ENCODE measurements at places on chromosomes 12 and 14. TPM values are rescaled to one million over a fixed set of nuclear protein-coding genes. Genes with fewer than 3 reads are reported as not detected.

The LRP1-AS gene
- not detected for total RNA-seq

The MMP19 gene
- 0.13 TPM for total RNA-seq

The BEGAIN gene
- 13.4 TPM for total RNA-seq

The PLEKHG7 gene
- total RNA-seq, result not detected

Measured in neural progenitor cell (in vitro differentiated cells).